Skin of body (tissue), 3 donors: ENCODE measurements at places on chromosomes 3 and 15.

- no peak for DNase-seq
These were observed 37.9 kb upstream of the MINAR1 start for GRCh38 chr15:79394231-79394630.

DNA sequence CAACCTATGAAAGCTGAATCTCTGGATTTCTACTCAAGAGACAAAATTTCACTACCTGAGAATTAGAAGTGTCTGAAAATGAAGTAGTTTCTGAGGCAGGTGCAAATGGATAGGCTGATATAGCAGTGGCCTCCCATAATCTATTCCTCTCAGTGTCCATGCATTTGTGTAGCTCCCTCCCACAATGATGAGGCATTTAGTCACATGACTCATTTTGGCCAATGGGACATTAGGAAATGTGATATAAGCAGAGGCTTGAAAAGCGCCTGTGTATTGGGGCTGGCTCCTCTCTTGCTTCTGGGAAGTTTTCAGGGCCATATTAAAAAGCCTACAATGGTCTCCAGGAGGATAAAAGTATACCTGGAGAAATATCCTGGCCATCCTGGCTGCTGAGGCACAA is 79.7 kb upstream of the MRPL3 start:
- DNase-seq: no peak

GRCh38 chr3:116809208-116809607 is 99.6 kb downstream of the TUSC7 start:
- DNase-seq: no peak

GRCh38 chr3:89098173-89098572 is 9.2 kb upstream of the EPHA3 start:
- DNase-seq: no peak

- no peak for DNase-seq
These were observed 23.9 kb downstream of the PLXNB1 start for GRCh38 chr3:48405971-48406370.

DNA sequence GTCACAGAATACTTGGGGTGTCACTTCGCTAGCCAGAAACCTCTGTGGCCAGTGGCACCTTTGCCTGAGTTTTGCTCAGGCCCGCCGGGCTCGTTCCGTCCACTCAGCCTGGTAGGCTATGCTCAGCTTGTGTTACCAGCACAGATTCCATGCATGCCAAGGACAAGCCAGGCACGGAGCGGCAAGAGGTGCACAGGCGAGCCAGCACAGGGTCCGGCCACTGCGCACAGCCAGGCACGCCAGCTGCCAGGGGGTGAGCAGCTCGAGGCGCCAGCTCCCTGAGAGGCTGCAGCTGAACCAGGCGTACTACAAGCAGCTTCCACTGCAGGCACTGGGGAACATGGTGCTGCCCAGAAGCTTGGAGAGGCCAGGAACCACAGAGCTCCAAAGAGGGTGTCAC is 14.7 kb downstream of the PCYT1A start:
- no peak for DNase-seq

GRCh38 chr3:192883512-192883911 is 34.1 kb downstream of the MB21D2 start:
- no peak for DNase-seq

- peak; percentile 30 for DNase-seq
These were observed 62.6 kb downstream of the CRTC3 start for GRCh38 chr15:90592131-90592881.

DNA sequence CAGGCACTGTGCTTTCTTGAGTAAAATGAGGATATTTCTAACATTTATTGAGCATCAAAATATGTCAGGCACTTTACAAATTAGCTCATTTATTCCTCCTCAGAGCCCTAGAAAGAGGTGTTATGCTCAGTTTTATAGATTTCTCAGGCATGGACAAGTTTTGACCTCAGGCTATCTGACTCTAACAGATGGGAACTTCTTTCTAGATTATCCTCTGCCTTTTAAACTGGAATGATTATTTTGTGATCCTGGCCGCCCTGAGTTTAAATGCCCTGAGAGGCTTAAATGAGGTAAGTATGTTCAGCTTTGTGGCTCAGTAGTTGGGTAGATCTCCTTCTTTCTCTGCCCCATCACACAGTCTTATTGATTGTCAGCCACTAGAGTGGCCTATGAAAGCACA is 32.3 kb upstream of the ATP1B3 start:
- DNase-seq: no peak

DNA sequence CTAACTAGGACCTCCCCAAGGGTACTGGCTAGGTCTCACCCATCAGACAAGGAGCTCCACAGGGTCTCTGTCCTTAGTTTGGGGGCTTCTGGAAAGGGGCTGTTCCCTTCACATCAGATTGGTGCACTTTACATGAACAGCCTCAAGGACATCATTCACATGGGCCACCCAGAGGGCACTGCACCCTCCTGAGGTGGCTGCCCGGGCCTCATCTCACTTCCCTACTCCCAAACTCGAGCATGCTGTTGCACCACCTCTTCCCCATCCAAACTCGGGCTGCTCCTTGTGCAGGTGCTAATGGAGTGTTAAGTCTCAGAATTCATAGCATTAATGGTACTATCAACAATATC is 48.1 kb downstream of the RAB11A start:
- DNase-seq: no peak

GRCh38 chr3:186826410-186826975 is 16.0 kb upstream of the ADIPOQ start:
- no peak for DNase-seq

GRCh38 chr3:28322464-28322863 is 26.1 kb upstream of the ZCWPW2 start:
- no peak for DNase-seq

GRCh38 chr15:87799428-87799827 is 457.1 kb downstream of the NTRK3 start:
- DNase-seq: no peak

DNA sequence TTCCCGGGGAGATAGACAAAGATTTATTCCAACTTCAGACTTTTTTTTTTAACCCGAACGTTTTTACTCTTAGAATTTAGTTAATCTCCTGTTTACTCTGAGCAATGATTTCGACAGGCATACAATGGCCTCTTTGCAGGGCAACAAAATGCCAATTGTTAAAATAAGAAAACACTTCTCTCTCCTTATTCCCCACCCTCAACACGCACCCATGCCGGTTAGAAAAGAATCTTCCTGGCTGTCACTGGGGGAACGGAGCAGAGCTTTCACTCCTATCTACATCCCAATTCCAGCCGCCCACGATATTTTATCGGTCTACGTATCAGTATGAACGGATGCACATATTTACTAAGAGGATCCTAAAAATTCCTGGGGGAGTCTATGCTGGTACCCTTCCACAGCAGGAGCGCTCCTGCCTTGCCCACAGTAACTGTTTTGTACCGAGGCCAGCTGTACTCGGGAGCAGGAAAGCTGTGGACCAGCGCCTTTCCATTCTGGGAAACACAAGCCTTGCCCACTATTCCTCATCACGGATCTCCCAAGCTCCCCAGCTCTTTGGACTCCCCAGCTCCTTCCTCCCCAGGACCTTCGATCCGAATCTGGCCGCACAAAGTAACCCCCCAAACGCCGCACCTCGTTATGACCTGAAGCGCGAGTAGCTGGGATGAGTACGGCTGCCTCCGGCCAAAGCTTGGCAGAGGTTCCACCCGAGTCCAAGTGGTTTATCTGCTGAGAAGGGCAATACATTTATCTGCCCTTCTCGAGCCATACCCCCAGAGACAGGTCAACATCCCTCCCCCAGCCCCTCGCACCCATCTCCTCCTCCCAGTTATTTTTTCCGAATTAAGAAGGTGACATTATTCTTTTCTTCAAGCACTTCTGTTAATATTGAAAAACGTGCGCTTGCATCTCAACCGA is 2.2 kb upstream of the FOXB1 start:
- DNase-seq: no peak

DNA sequence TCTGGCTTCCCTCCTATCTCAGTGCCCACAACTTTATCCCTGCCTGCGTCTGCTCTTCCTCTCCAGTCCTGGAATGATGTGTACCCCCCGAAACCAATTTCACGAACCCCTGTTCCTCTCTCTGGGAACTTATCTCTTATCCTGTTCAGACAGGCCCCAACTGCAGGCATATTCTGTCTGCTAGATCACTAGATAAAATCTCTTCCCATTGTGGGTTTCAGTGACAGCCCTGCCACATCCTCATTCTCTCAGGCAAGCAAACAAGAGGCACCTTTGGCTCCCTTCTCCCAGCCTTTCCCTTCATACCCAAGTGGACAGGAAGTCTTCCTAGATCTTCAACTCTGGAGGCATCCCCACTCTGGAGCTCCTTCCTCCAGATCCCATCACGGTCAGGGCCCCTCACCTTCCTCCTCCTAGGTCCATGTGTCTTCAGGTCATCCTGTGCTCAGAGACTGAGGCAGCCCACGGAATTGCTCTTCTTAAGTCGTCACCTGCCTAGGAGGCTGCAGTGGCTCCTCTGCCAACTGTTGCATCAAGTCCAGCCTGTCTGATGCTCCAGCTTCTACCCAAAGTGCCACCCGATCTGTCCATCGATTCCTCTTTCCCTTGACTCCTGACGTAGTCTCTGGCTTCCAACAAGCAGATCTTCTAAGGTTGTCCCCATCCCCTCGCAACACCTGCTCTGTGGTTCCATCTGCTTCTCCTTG is 190.8 kb downstream of the SLCO3A1 start:
- DNase-seq: no peak

DNA sequence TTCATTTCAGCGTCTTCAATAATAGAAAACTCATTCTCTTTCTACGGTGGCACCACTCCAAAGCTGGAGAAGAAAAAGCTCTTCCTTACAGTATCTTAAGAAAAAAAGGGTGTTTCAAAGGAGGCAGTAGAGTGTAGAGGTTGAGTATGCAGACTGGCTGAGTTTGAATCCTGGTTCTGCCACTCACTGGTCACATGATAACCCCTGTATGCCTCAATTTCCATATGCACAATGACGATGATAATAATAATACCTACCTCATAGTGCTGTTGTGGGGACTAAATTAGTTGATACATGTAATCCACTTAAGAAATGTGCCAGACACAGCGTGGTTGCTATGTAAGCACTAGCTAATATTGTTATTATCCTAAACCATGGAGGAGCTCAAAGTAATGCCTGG is 4.5 kb downstream of the ANP32A start:
- no peak for DNase-seq

DNA sequence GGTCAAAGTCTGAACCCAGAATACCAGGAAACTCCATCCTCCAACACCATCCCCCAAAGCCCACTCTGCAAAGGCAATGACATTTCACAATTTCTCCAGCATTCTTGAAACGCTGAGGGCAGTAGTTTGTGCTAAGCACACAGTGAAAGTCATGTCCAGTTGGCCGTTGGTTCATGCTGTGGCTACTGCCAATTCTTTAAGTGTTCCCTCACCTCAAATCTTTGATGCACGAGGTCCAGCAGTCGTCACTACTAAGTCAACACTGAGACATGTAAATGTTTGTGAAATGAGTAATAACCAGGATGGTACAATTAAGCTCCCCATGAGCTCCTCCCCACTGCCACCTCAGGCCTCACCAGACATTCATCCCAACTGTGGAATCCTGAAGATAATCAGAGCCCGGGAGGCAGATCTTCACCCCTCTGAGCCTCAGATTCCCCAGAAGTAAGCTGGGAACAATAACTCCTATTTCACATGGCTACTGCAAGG is 7.0 kb downstream of the SUCLG2 start:
- DNase-seq: no peak

GRCh38 chr3:194989241-194989640 is 281.7 kb downstream of the XXYLT1 start:
- no peak for DNase-seq

- no peak for DNase-seq
These were observed 437.3 kb downstream of the TBL1XR1 start for GRCh38 chr3:176759815-176760506.

GRCh38 chr3:141738891-141739363 is 829 bp downstream of the RNF7 start:
- peak; percentile 45 for DNase-seq

DNA sequence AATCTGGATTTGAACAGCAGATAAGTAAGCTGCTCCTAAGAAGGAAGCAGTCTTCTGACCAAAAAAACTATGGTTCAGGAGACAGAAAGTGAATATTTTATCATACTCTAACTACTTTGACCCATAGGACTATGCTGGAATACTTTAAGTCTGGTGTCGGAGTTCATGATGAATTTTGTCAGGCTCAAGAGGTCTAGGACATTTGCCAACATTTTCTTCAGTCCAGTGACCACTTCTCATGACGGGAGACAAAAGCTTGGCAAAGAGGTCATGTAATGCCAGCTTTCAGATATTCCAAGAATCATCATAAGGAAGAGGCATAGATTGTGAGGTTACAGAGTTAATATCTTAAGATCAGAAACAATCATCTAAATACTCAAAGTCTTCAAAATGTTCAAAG is 20.5 kb upstream of the DCBLD2 start:
- no peak for DNase-seq

DNA sequence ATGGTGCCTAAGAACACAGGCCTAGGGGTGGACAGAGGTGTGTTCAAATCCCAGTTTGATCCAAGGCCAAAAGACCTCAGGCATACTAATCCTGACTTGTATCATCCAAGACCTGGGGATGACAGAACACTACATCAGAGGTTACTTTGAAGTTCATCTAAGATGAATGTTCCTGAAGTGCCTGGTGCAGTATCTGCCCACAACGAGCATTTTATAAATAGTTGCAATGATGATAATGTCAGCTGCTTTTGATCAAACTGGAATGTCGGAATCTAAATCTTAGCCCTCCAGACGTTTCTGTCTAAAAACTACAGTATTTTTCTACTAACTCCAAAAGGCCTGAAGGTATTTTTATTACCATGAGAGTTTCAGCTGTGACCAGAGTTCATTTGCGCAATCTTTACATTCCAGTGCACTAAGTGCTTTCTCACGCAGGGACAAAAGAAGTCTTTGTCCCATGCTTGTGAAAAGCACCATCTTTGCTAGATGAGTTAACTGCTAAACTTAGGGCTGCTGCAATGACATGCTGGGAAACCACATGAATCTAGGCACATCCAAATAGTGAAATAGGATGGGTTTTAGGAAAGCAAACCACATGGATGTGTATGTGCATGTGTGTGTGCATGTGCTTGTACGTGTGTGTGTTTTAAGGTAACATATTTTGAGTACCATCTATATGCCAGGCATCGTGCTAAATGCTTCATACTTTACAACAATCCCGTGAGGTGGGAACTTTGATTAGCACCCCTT is 18.1 kb downstream of the ANXA2 start:
- DNase-seq: peak; percentile 88

DNA sequence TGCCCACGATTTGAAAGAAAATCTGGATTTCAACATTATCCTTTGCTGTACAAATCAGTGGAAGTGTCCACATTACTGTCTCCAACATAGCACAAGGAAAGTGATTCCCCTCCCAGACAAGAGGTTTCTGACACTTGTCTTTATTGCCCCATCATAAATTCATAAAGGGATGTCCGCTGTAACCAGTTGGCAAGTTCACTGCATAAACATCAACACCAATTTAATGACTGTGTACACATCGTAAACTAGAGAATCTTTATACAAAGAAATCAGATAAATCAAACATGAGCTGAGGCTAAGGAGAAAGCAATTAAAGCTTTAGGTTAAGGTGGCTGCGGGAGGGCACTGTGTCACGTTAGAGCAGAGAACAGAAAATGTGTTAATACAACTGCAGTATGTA is 129.8 kb downstream of the MEIS2 start:
- no peak for DNase-seq

GRCh38 chr3:127803619-127804018 is 18.7 kb downstream of the MGLL start:
- DNase-seq: peak; percentile 75
